ENCODE measurements at places on chromosomes 6 and 20.

- ATAC-seq: no peak
These were observed 134.0 kb upstream of the ARMC2 start for GRCh38 chr6:108714101-108714765.

- no peak for ATAC-seq
These were observed 27.8 kb upstream of the SMOC2 start for GRCh38 chr6:168413018-168413720.

DNA sequence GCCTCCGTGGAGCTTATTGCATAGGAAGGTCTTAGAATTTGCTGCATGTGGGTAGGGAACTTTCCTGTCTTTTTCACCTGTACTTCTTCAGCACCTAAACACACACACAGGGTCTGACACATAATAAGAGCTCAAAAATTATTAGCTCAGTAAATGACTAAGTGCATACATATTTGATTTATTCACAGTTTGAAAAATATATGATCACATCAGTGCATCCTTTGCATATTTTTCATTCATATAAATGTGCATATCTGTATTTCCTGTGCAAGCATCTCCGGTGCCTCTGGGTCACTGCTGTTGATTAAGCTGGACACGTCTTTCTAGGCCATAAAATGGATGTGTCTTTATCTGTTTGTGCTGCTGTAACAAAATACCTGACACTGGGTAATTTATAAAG lies 234.7 kb downstream of the UST start:
- ATAC-seq: no peak

DNA sequence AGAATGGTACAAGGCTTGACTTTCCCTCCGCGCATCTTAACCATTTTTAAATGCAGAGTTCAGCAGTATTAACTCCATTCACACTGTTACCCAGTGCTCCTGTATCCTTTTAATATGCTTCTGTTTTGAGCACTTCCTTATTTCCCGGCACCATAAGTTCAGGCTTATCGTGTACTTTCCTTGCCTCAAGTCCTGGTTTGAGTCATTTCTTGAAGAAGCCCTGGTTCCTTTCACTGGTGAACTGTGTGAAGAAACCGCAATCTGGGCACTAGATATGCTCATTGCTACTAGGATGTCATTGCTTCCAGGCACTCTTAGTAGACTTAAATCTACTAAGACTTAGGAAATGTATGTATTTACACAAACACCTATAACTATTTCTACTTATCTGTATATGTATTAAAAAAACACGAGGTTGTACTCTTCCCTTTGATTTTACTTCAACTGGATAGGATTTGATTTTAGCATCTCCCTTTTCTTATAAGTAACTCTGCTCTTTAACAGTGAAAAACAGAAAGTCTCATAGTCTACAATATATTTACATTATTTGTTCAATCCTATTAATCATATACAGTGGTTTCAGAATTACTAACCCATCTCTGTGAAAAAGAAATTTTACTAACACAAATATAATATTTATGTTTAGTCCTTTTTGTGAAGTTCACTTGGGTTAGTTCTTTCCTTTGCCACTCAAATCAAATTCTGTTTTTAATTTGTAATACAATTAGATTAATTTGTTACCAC lies 135.5 kb downstream of the CDKAL1 start:
- peak; percentile 96 for ATAC-seq

- no peak for ATAC-seq
These were observed 47.9 kb upstream of the TXNDC5 start for GRCh38 chr6:7958464-7958863.

GRCh38 chr20:36066777-36067176 lies 87.8 kb upstream of the EPB41L1 start:
- ATAC-seq: no peak
